ENCODE measurements at places on chromosomes 11 and 22.

- DNase-seq: no peak
These were observed 2.4 kb downstream of the SLC22A12 start for GRCh38 chr11:64593156-64594105.

DNA sequence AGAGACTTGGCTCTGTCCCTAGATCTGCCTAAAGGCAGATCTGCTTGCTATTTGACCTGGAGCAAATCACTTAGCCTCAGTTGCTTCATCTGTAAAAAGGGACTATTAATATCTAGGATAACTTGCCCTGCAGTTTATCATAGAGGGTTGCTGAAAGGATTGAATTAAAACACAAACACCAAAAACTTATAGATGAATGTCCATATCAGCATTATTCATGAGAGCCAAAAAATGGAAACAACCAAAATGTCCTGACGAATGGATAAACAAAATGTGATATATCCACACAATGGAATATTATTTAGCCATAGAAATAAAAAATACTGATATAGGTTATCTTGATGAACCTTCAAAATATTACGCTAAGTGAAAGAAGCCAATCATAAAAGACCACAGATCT, 67.2 kb downstream of the USP35 start:
- DNase-seq: no peak

- no peak for DNase-seq
These were observed 63.4 kb downstream of the RCN1 start for GRCh38 chr11:32154275-32154674.

DNA sequence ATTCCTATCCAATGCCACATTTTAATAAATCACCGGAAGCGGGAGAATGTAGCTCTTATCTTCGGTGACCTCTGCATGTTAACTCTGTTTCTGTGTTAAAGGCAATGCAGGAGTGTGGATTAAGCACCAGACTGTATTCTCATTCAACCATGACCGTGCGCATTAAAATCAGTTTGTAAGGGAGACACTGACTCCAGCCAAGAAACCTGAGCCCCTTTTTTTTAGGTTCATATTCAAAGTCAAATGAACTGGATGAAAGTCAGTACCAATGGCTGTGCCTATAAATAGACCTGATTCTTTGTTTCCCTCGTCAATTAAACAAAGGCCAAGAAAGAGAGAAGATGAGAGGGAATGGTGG, 32.2 kb downstream of the C11orf91 start:
- DNase-seq: no peak

DNA sequence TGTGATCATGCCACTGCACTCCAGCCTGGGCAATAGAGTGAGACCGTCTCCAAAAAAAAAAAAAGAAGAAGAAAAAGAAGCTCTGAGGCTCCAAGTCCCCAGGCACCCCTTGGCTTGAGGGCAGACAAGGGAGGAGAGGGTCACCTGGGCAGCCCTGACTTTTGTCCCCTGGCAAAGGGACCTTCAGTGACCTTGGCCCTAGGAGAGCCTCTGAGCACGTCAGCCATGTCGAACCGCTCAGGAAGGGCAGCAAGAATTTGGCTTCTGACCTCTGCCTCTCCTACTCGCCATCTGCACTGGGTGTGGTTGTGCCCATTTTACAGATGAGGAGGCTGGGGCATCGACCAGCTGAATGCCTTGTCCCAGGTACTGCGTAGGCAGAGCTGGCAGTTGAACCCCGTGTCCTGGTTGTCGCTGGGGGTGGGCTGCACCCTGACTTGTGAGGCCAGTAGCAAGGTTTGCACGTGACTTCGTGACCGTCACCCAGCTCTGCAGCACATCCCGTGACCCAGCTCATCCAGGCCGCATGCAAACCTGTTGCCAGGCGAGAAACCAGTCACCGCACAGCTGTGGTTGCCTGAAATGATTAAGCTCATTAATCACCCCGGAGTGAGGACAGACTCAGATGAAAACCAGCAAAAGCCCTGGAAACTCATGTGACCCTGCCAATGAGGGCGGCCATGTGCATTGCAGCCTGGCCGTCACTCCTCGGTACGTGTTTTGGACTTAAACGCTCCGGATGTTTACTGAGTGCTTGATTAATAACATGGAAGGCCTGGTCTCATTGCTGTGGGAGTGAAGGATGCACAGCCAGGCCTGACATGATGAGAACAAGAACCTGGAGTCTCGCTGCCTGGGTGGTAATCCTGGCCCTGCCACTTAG, 47.7 kb upstream of the PPP6R3 start:
- DNase-seq: no peak

DNA sequence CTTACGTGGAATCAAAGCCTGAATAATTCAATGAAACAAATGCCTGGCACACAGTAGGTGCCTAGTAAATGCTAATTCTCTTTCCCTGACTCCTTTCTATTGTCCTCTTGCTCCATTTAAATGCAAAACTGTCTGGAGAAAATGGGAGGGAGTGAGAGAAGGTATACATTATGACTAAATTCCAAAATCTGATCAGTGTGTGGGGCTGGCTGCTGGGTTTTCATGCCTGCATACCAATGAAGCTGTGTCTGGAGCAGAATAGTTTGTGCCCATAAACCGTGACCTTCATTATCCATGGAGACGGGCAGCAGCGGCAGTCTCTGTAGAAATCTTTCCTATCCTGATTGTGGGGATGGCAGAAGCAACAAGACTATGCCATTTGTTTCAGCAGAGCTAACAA, 223.4 kb upstream of the ZBED5 start:
- DNase-seq: no peak

- DNase-seq: peak; percentile 61
These were observed 15.9 kb downstream of the RHOG start for GRCh38 chr11:3824714-3825472.

DNA sequence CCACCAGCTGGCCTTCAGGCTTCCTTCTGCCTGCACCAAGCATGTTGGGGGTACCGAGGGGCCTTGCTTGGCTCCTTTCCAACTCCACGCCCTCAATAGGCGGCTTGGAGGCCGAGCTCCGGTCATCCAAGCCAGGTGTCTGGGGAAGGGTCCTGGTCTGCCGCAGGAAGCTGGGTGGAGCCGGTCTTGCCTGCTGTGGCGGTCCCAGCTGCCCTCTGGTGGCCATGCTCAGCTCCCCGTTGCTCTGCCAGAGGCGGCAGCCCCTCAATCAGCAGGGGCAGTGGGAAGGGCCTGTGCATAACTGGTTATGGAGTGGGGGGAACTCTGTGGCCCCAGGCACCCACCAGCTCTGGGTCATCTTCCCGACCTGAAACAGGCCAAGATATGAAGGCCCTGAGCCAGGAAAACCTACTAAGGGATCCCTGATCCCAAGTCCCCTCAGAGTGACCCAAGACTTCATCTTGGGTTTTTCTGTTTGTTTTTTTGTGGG, 3.2 kb downstream of the ARVCF start:
- DNase-seq: no peak

- DNase-seq: no peak
These were observed 118.5 kb upstream of the LDLRAD3 start for GRCh38 chr11:35825386-35825785.

GRCh38 chr11:133919330-133920108, 37.2 kb downstream of the IGSF9B start:
- no peak for DNase-seq

- DNase-seq: no peak
These were observed 46.4 kb downstream of the RAB30 start for GRCh38 chr11:83025267-83025704.

- no peak for DNase-seq
These were observed 58.3 kb downstream of the C11orf87 start for GRCh38 chr11:109480251-109480650.

GRCh38 chr11:65290448-65291165, 24.1 kb upstream of the CDC42EP2 start:
- DNase-seq: no peak

DNA sequence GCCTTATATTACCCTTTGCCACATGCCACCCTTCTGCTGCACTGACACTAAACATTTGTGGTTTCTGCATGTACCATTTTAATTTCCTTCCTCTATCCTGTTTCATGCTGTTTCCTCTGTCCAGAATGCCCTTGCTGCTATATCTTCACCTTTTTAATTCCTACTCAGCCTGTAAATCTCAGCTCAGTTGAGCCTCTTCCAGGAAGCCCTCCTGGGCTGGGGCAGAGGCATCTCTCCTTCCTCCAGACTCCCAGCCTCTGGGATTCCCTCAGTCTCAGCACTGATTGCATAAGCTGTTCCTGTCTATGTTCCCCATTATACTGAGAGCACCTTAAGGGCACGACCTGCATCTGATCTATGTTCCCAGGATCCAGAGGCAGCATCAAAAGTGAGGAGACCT, 98.7 kb downstream of the RNF169 start:
- DNase-seq: no peak

- peak; percentile 67 for DNase-seq
These were observed 1.6 kb downstream of the BRD1 start for GRCh38 chr22:49825944-49826602.

GRCh38 chr11:124915541-124916369, 3.3 kb upstream of the HEPN1 start:
- DNase-seq: no peak

DNA sequence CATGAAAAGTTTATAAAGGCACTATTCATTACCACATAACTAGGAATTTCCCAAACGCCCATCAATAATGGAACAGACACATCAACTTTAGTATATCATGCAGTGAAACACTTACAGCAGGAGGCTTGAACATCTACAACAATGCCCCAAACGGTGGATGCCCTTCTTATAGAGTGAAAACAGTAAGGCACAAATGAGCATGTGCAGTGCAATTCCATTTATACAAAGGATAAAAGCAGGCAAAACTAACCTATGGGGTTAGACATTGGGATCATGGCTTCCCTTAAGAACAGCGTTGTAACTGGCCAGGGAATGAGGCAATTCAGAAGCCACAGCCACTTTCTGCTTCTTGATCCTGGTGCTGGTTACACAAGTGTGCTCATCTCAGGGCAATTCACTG, 1363.0 kb downstream of the TBC1D22A start:
- no peak for DNase-seq

Data from T-helper 2 cell (primary cell).